ENCODE measurements at places on chromosomes 2 and 18.

DNA sequence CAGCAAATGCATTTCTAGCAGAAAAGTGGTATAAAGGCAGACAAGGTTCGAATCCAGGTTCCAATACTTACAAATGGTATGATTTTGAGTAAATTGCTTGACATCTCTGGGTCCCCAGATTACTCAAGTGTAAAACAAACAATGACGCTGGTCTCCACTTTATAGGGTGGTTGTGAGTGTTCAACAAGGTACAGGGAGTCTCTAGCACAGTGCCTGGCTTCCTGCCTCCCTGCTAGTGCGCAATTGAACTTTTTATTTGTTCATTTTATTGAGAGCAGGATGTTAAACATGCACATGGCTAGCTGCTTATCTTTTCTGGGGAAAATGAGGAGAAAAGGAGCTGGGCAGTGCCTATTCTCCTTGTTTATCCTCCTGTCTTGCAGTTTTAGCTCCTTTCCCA lies 74.9 kb upstream of the MYL1 start:
- no peak for DNase-seq

DNA sequence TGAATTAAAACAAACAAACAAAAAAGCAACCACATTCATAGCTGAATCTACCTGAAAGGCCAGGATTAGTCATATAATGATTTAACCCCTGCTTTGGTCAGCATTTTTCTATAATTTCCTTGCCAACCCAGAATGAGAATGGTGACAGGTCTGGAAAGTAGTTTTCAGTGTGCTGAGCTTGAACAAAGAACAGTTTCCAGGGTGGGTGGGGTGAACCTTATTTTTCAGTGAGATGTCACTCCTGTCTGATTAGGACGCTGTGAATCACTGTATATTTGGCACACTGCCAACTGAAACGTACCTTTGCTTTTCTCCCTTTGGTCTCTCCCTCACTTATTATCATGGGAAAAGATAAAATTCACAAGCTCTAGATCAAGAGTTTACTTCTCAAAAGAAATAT lies 35.0 kb upstream of the DSC1 start:
- DNase-seq: no peak

GRCh38 chr2:45892425-45892745 lies 240.9 kb downstream of the PRKCE start:
- DNase-seq: no peak

DNA sequence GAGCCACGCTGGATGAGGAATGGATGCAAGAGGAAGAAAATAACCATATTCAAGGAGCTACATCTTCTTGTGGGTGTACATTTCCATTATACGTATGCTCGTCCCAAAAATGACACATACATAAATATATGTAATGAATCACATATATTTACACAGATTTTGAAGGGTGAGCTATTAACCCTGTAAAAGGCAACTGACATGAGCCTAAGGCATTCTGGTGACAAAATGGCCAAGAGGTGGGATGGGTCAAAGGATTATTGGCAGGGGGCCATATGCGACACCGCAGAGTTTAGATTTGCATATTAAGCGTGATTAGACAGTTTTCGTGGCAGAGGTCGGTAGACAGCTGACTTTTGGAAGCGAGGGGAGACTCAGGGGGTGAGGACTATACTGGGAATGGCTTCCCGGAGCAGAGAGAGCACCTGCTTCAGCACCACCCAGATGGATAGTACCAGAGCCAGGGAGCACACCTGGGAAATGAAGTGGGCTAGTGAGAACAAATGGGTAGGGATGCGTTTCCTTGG lies 431 bp upstream of the CNRIP1 start:
- DNase-seq: no peak

DNA sequence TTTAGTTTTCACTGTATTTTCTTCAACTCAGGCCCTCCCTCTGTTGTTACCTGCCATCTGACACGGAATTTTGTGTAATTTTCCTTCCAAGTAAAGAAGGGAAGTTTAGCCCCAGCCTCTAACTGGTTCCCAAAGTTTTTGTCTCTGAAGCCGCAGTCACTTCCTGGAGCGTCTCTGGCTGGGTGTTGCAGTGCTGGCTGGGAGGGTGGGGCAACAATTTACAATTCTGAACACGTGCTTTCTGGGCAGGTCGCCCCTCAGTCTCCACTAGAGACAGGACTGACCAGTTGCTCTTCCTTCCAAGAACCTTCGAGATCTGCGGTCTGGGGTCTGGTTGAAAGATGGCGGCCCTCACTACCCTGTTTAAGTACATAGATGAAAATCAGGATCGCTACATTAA lies 3.5 kb downstream of the CNDP2 start:
- peak; percentile 29 for DNase-seq

- DNase-seq: no peak
Observed at GRCh38 chr18:26207937-26208336, 18.3 kb upstream of the TAF4B start.

DNA sequence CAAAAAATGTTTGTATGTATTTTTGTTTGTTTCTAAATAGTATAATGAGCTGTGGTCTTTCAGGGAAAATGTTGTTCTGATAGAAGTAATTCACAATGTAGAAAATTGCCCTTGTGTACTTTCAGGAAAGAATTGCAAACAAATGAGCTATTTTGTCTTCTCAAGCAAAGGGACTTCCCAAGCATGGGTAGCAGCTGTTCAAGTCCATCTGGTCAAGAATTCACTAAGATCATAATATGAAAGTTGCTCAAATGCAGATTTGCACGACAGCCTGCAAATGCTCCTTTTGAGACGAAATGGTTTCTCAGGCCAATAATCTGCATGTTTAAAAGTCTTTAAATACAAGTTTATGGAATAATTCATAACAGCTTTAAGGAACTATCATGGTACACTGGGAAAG lies 51.9 kb upstream of the HNMT start:
- no peak for DNase-seq

DNA sequence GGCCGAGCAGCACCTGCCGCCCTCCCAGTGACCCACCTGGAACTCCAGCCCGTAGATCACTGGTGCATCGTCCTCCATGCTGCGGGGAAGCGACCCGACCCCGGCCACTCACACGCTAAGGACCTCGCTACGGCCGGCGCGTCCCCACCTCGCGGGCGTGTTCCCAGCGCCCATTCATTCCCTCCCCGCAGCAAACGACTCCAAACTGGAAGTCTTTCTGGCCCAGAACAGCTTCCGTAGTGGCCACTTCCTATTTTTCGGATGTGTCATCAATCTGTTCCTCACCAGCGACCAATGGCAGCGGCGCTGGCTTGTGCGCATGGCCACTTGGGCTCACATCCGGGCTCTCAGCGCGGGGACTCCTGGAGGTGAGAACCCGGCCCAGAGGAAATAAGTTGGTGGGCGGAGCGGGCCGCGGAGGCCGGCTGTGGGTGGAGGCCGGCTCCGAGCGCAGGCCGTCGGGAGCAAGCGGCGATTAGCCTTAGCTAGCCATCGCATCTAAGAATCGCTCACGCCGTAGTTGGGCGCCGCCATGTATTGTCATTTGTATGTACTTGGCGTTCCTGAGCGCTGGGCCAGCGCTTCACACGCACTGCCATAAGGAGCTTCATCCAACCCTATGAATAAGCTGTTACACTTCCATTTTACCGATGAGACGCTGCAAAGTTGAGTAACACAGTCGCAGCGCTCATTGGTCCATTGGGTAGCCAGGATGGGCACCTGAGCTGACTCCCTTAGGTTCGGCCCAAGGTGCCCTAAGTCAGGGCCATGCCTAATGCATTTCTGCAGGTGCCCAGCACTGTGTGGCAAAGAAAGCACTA lies at the start of gene EIPR1:
TSS of gene EIPR1 (minus strand) at position 207 of the 821 bp plus-strand sequence. CDS start at position 78, 129 bp downstream.
- DNase-seq: peak; percentile 94

GRCh38 chr2:70718736-70719135 lies 49.3 kb downstream of the ADD2 start:
- no peak for DNase-seq
